Stimulated activated CD4-positive, alpha-beta T cell treated with anti-CD3 and anti-CD28 coated beads, TNF-alpha, amount 100 ng/mL, for 1 hour (primary cell): ENCODE measurements at places on chromosomes 2 and 18.

DNA sequence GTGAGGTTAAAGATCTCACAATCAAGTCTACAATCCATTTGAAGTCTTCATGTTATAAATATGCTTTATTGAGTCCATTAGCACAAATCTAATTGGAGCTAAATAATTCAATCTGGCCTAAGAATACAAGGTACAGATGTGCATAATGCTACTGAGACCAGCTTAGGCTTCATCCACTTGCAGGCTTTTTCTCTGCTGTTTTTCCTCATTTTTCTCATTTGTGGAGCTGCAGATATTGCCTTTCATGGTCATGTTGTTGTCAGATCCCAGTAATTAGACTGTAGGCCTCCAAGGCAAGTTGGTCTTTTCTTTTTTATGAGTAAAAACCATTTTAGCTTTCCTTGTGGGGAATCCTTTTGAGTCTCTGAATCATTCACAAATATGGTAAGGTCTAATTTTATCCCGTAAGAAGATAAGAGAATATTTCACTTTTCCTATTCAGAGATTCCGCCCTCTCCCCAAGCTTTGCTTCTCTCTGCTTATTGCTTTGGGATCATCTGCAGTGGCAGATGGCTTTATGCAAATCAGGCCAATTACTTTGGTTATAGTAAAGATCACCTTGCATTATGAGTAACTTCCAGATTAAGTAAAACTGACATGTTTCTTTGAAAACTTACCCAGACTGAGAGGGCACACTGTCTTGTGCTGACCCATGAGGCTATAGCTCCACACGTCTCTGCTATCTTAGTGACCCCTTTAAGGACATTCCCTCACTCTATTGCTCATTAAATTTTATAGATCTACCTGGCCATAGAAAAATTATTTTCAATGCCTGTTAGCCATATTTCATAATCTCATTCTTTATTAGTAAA is 80.9 kb downstream of the MGAT5 start:
- no peak for DNase-seq

- DNase-seq, result no peak
Measured at GRCh38 chr2:226905718-226906117, 69.9 kb downstream of the RHBDD1 start.

DNA sequence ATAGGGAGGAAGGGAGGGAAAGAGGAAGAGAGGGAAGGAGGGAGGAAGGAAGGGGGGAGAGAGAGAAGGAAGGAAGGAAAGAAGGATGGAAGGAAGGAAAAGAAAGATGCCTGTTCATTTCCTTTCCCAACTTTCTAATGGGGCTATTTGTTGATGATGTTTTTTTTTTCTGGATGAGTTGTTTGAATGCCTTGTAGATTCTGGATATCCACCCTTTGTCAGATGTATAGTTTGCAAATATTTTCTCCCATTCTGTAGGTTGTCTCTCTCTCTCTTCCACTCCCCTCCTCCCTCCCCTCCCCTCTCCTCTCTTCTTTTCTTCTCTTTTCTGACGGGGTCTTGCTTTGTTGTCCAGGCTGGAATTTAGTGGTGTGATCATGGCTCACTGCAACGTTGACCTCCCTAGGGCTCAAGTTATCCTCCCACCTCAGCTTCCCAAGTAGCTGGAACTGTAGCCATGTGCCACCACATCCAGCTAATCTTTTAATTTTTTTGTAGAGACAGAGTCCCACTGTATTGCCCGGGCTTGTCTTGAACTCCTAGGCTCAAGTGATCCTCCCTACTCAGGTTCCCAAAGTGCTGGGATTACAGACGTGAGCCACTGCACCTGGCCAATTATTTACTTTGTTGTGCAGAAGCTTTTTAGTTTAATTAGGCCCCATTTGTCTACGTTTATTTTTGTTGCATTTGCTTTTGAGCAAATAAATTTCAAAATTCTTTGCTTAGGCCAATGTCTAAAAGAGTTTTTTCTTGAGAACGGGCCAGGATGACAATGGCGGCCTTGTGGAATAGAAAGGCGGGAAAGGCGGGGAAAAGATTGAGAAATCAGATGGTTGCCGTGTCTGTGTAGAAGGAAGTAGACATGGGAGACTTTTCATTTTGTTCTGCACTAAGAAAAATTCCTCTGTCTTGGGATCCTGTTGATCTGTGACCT is 57.3 kb upstream of the FAM117B start:
- no peak for DNase-seq

DNA sequence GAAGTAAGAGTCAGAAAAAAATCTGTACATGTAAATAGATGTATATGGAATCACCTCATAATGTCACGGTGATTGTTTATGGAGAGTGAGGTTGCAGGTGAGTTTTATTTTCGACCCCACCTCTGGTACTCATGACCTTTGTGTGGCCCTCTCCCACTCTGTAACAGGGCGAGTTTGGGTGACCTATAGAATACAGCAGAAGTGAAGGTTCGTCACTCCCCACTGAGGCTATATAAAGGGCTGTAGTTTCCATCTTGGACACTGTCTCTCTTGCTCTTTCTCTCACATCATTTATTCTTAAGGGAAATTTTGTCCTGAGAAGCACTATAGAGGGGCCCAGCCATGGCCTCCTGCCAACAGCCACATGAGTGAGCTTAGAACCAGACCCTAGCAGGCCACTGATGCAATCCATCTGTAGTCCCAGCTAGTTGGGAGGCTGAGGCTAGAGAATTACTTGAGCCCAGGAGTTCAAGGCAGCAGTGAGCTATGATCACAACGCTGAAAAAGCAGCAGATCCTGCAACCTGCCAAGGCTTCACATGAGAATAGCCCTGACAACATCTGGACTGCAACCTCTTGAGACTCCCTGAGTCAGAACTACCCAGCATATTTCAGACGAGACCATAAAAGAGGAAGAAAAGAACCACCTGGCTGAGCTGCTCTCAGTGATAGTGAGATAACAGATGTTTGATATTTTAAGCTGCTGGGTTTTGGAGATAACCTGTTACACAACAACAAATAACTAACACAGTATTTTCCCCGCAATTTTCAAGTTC is 74.3 kb upstream of the SLC1A4 start:
- no peak for DNase-seq

GRCh38 chr18:50679056-50679455 is 119.2 kb downstream of the MAPK4 start:
- DNase-seq, result no peak

GRCh38 chr2:29759360-29759759 is 162.0 kb downstream of the ALK start:
- no peak for DNase-seq

DNA sequence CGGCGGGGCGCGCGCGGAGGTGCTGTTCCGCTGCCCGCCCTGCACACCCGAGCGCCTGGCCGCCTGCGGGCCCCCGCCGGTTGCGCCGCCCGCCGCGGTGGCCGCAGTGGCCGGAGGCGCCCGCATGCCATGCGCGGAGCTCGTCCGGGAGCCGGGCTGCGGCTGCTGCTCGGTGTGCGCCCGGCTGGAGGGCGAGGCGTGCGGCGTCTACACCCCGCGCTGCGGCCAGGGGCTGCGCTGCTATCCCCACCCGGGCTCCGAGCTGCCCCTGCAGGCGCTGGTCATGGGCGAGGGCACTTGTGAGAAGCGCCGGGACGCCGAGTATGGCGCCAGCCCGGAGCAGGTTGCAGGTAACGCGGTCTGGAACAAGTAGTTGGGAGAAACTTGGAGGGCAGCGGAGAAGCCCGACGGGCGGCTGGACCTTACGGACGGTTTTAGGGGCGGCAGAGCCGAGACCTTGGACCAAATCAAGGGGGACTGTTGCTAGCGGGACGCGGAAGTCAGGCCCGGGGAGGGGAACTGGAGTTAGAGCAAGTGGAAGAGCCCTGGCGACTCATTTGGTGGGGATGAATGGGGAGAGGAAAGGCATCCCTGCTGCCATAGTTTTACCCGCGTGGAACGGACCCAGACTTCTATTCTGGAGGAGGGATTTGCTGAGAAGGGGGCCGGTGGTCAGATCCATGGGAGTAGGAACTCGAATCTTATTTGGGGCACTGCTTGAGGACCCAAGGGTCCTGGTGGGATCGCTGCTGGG is 573 bp downstream of the IGFBP2 start:
- DNase-seq, result no peak

GRCh38 chr2:100880036-100880435 is 60.1 kb downstream of the NPAS2 start:
- no peak for DNase-seq

- no peak for DNase-seq
Measured at GRCh38 chr2:137924019-137924418, 40.3 kb upstream of the HNMT start.

GRCh38 chr18:47978141-47978540 is 47.7 kb upstream of the SMAD2 start:
- DNase-seq, result no peak

- DNase-seq, result peak; percentile 86
Measured at GRCh38 chr2:218898109-218898878, 17.6 kb downstream of the WNT10A start.

GRCh38 chr2:148507970-148508369 is 136.6 kb upstream of the EPC2 start:
- DNase-seq, result no peak

GRCh38 chr18:11167778-11168177 is 18.4 kb upstream of the PIEZO2 start:
- no peak for DNase-seq

DNA sequence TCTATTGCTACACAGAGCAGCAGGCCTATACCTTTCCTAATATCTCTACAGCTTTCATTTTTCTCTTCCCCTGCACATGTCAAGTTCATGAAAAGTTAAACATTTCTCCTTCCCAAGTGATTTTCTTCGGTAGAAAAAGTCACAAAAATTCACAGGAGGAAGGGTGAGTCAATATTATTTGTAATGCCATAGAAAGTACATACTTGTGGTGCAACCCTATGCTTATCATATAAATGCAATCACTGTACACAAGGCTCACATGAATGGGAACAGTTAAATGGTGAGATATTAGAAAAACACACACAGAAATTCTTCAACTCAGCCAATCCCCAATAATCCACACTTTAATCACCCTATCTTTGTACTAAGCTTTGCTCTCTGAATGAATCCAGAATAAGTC is 651.6 kb downstream of the LRRTM4 start:
- no peak for DNase-seq

DNA sequence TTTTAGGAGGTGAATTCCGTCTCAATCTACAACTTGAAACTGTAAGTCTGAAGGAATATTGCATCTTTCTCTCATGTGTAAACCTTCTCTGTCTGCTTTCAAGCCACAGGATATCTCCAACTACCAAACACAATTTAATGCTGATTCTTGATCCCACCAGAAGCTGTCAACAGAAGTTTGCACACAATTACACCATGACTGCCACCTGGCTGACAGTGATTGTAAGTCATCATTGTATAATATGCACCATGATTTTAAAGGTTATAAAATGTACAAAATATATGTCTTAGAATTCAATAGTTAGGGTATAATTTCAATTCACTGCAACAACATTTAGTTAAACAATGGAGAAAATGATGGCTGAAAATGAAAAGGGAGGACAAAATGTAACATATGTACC is 18.4 kb downstream of the PREPL start:
- DNase-seq, result no peak

DNA sequence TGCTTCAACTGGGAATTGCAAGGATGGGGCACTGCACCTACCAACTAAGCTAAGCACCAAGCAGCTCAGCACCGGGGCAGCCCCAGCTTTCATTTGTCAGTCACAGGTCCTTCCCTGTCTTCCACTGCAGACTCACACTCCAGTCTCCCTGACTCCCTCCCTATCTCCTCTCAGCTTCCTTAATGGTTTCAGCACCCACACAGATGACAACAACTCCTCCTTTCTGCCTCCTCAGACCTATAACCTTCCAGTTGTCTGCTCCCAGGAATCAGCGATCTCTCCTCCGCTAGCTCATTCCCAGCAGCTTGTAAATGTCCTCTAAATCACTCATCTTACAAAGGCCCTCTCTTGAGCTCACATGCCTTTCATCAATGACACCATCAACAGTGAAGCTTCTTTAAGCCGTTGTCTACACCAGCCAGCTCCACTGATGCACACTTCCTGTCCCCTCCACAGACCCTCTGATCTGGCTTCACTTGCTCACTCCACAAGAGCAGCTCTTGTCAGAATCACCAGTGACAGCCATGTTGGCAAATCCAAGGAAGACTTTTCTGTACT is 32.1 kb downstream of the CLASP1 start:
- DNase-seq, result no peak

DNA sequence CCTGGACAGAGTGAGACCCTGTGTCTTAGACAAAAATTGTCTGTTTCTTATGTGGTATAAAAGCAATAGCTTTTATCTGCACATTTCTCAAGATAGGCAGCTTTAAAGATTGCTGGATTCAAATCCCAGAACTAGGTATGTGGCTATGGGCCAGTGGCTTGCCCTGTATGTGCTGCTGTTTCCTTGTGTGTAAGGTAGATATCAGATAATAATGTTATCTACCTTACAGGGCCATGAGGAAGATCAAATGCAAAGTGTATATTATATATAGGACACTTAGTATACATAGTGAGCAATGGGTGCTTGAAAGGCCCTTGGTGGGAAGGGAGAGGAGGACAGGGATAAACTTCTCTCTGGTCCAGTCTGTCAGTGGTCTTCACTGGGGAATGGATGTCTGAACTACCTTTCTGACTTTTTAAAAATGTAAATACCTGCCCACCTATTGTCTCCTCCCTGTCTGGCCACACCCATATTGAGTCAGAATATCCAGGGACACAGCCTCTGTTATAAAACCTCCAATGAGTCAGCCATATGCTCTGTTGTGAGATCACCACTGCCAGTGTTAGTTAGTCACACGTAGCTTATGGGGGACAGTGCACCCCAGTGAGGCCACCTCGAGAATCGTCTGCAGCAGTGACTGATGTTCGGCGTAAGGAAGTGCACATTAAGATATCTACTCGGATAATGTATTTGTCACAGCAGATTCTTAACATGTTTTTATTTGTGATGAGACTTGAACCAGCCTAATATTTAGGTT is 383.4 kb downstream of the PTPRM start:
- DNase-seq, result no peak

DNA sequence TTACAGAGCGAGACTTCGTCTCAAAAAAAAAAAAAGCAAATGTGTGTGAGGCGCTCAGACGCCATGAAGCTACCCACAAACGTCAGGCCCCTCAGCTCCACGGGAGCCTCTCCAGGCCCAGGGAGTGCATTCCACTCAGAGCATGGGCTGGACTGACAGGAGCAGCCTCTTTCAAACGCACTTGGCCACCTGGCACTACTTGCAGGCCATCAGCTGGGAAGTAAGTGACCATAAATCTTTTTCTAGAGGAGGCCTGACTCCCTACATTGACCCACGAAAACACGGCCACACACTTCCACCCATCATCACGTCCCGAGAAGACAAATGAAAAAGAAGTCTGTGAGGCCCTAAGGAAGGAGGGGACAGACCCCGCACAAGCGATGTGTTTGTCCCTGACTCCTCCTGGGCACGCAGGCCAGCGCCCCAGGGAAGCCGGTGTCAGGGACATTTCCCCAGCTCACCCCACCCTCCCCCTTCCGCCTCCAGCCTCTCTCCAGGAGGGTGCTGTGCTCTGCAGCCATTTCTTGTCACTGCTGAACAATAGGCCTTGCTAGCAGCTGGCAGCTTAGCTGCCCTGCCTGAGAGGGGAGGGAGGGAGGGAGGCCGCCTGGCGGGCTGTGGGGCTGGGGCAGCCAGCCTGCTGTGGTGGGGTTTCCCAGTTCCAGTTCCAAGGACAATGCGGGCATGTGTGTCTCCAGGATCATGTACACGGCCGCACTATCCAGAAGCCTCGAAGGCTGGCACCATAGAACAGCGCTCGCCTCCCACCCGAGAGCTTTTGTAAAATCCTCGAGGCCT is 26.6 kb downstream of the SERTAD2 start:
- no peak for DNase-seq
